Left ventricle myocardium superior (tissue), 1 donor: ENCODE measurements at places on chromosomes 7 and 10. TPM values are rescaled to one million over a fixed set of nuclear protein-coding genes. Genes with fewer than 3 reads are reported as not detected.

Gene ARHGAP22
- 3.4 TPM for total RNA-seq

Gene MSANTD7
- 4.8 TPM for total RNA-seq

Gene PDCD4
- 82.4 TPM for total RNA-seq

Gene CPED1
- 32.8 TPM for total RNA-seq
